ENCODE measurements at places on chromosomes 2 and 18. TPM values are rescaled to one million over a fixed set of nuclear protein-coding genes. Genes with fewer than 3 reads are reported as not detected.

GRCh38 chr18:77495079-77495478, 245.4 kb downstream of the GALR1 start:
- H3K4me3 ChIP-seq = no peak overlapping the region
- peaks cover 7% of the 10 kb centered on the region for H3K27me3 ChIP-seq
- no peak overlapping the region for H3K27ac ChIP-seq
- no peaks in the 10 kb centered on the region for H3K4me1 ChIP-seq

GRCh38 chr2:42913280-42913878, 121.0 kb upstream of the HAAO start:
- H3K4me1 ChIP-seq = no peaks in the 10 kb centered on the region
- H3K4me3 ChIP-seq = no peak overlapping the region
- DNase-seq = no peak
- H3K27me3 ChIP-seq = peaks cover 18% of the 10 kb centered on the region

The NCOA1 gene
- 26.2 TPM for total RNA-seq

- no peak for DNase-seq
- no peaks in the 10 kb centered on the region for H3K36me3 ChIP-seq
- no peak overlapping the region for H3K27ac ChIP-seq
Observed at GRCh38 chr18:52409727-52410126, 69.7 kb downstream of the DCC start.

DNA sequence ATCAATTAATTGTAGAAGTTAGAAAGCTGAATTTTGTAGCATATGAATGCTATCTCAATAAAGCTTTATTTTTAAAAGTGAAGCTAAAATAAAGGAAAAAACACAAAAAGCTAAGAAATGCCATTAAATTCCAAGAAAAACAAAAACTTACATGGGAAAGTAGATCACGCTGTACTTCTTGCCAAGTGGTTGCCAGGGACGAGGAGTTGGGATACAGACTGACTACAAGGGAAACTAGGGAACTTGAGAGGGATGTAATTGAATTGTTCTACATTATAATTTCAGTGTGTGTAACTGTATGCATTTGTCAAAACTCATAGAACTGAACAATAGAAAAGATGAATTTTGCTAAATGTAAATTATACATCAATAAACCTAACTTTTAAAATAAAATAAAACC, 108.1 kb downstream of the DYM start:
- no peak overlapping the region for H3K27ac ChIP-seq
- no peaks in the 10 kb centered on the region for H3K4me1 ChIP-seq
- H3K4me3 ChIP-seq = no peak overlapping the region
- DNase-seq = no peak
- peaks cover 12% of the 10 kb centered on the region for H3K36me3 ChIP-seq
- H3K27me3 ChIP-seq = no peaks in the 10 kb centered on the region

The SPDYA gene
- total RNA-seq = 1.6 TPM

- H3K36me3 ChIP-seq = no peaks in the 10 kb centered on the region
- peaks cover 3% of the 10 kb centered on the region for H3K27me3 ChIP-seq
- H3K27ac ChIP-seq = no peak overlapping the region
- H3K4me3 ChIP-seq = no peak overlapping the region
Observed at GRCh38 chr2:16655905-16656642, 9.6 kb downstream of the CYRIA start.

The ABCG8 gene
- not detected for total RNA-seq

GRCh38 chr2:85318222-85319074, 9.3 kb downstream of the TGOLN2 start:
- peak overlapping the region; percentile 16 for H3K4me3 ChIP-seq
- H3K27me3 ChIP-seq = no peaks in the 10 kb centered on the region

- H3K4me3 ChIP-seq = no peak overlapping the region
- peaks cover 5% of the 10 kb centered on the region for H3K36me3 ChIP-seq
- no peak for DNase-seq
- H3K27me3 ChIP-seq = peaks cover 8% of the 10 kb centered on the region
- peaks cover 2% of the 10 kb centered on the region for H3K4me1 ChIP-seq
- H3K27ac ChIP-seq = no peak overlapping the region
Observed at GRCh38 chr2:171227066-171227782, 66.5 kb upstream of the TLK1 start.

- no peak for DNase-seq
- no peaks in the 10 kb centered on the region for H3K27me3 ChIP-seq
- no peak overlapping the region for H3K27ac ChIP-seq
- H3K4me1 ChIP-seq = no peaks in the 10 kb centered on the region
- no peak overlapping the region for H3K4me3 ChIP-seq
Observed at GRCh38 chr18:55763805-55764204, 175.8 kb upstream of the TCF4 start.

The POTEE gene
- 0.40 TPM for total RNA-seq

DNA sequence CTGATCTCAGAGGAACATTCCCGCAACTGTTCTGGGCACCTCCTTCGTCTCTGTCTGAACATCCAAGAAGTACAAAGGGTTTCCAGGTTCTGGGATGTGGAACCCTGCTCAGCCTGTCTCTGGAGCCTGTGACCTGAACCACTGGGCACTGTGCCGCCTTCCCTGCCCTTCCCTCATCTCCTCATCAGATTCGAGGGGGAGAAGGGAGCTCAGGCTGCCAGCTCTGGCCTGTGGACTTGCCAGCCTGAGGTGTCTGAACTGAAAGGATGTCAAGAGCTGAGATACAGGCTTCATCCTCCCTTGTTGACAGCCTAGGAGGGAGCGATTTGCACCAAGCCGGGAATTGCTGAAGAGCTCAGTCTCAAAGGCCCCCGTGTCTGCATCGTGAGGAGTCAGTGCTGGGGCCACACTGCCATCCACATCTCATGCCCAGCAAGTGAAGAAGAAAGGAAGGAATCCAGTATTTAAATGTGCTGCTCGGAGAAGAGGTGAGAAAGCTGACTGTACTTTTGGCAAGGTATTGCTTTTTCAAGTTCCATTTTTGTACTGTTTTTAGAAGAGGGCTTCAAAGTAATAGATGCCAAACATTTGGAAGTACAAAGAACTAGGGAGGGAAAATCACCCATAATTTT, 12.6 kb downstream of the NEU2 start:
- H3K36me3 ChIP-seq = no peaks in the 10 kb centered on the region
- H3K4me3 ChIP-seq = no peak overlapping the region
- peaks cover 2% of the 10 kb centered on the region for H3K4me1 ChIP-seq
- DNase-seq = no peak
- peaks cover 9% of the 10 kb centered on the region for H3K27me3 ChIP-seq
- H3K27ac ChIP-seq = no peak overlapping the region
